Activated CD8-positive, alpha-beta memory T cell treated with anti-CD3 and anti-CD28 coated beads, Interleukin-2, amount 10 ng/mL, durations not matched to agents 7 days and 5 days (primary cell): ENCODE measurements at places on chromosomes 6 and 20.

DNA sequence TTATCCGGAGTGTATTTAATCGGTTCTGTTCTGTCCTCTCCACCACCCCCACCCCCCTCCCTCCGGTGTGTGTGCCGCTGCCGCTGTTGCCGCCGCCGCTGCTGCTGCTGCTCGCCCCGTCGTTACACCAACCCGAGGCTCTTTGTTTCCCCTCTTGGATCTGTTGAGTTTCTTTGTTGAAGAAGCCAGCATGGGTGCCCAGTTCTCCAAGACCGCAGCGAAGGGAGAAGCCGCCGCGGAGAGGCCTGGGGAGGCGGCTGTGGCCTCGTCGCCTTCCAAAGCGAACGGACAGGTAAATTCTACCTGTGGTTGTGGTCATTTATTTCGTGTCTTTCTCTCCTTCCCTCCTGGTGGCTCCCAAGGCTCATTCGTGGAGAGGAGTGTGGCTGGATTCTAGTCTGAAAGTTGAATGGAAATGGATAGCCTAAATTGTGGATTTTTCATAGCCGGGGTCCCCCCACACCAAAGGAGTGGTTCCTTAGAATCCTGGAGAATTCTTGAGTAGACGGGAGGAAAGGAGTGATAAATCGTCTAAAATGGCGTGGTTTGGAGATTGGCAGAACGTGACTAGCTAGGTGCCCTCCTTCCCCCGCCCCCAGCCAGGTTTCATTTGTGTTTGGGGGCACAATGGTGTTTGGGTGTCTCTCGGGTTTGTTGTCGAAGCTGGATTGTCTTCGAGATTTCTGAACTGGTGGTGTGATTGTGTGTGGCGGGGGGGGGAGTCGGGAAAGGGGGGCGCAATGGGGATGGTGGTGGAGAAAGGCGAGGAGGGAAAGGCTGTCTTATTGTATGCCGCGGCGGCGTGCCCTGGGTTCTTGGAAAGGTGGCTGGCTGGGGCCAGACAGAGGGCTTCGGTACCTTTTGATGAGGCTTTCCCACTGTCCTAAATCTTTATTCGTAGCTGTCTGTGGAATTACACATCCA is 673 bp downstream of the MARCKS start:
- peak overlapping the region; percentile 19 for H3K27ac ChIP-seq
- peaks cover 2% of the 10 kb centered on the region for H3K36me3 ChIP-seq
- no peak overlapping the region for H3K4me3 ChIP-seq
- DNase-seq = peak; percentile 41

DNA sequence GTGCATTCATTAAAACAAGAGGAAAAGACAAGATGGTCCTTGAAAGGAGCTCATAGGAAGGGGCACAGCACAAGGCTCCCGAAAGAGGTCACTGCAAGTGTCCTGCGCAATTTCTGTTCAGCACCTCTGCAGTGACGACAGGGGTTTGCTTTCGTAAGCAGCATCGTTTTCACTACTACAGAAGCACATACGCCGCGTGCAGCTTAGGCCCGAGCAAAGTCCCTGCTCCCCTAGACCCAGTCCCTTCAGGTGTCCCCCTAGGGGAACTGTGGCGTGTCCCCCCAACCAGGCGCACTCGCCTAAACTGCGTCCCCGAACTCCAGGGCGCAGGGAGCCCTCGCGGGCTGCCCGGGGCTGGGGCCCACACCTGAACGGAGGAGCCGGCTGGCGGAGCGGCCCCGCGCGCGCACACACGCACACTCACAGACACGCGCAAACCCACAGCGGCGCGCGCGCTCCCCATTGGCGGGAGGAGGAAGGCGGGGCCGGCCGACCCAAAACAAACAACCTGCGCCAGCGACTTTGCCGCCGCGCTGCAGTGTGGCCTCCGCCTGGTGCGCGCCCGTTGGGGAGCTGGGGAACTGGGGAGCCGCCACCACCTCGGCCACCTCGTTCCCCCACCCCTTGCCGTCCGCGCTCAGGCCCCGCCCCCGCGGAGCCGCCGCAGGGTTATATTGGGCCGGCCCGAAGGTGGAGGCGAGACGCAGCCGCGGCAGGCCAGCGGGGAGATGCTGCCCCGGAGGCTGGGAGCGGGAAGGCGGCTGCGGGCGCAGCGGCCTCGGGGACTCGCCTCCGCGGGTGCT is at the start of gene FOXQ1:
Gene FOXQ1, plus strand, starts transcription at position 699 of the 803 bp plus-strand sequence. CDS start 607 bp downstream, outside the sequence.
- no peak for DNase-seq
- H3K4me3 ChIP-seq = peak within 1 kb of the TSS; percentile 41
- H3K4me1 ChIP-seq = peaks cover 20% of the 10 kb centered on the region
- peak within 1 kb of the TSS; percentile 75 for H3K27ac ChIP-seq
- peaks cover 3% of the 10 kb centered on the region for H3K36me3 ChIP-seq

- no peaks in the 10 kb centered on the region for H3K27me3 ChIP-seq
- peaks cover 34% of the 10 kb centered on the region for H3K36me3 ChIP-seq
- H3K4me3 ChIP-seq = no peak overlapping the region
- H3K4me1 ChIP-seq = no peaks in the 10 kb centered on the region
- DNase-seq = no peak
- H3K27ac ChIP-seq = no peak overlapping the region
These were observed 113.3 kb downstream of the TASP1 start for GRCh38 chr20:13525225-13525940.

DNA sequence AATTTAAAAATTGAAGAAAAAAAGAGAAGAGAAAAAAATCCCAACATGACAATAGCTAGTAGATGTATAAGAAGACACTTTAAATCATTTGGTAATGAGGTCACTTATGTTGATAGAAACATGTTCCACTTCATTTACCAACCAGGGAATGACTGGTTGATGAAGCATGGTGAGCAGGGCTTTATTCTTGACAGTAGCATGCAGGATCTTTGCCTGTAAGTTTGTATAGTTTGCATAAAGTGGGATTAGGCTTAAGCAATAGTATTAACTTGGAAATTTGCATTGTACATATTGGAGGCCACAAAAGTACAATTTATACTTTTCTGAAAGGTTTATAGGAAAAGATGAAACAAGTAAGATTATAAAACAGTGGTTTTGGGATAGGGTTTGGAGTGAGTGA is 67.0 kb downstream of the NOX3 start:
- peaks cover 14% of the 10 kb centered on the region for H3K27me3 ChIP-seq
- no peak overlapping the region for H3K27ac ChIP-seq
- H3K4me1 ChIP-seq = peaks cover 3% of the 10 kb centered on the region
- DNase-seq = no peak
- no peak overlapping the region for H3K4me3 ChIP-seq
- no peaks in the 10 kb centered on the region for H3K36me3 ChIP-seq

GRCh38 chr20:1931830-1932229 is 36.6 kb downstream of the SIRPA start:
- H3K36me3 ChIP-seq = no peaks in the 10 kb centered on the region
- H3K4me1 ChIP-seq = no peaks in the 10 kb centered on the region
- no peak for DNase-seq

DNA sequence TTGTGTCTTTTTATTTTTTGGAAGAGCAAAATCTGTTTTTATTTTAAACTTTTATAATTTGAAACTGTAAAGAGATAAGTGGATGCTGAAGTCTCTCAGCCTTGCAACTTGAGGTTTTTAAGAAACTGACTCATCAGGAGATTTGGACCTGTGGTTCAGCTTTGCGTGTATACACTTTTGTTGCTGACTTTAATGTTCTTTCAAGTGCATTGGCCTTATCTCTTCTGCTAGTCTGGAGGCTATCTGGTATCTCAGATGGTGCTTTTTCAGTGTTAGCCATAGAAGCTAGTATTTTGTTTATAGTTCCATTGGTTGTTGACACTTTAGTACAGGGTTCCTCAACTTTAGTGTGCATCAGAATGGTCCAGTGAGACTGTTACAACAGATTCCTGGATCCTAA is 504.0 kb upstream of the SPTLC3 start:
- no peaks in the 10 kb centered on the region for H3K4me1 ChIP-seq
- no peaks in the 10 kb centered on the region for H3K36me3 ChIP-seq
- DNase-seq = no peak
- H3K27me3 ChIP-seq = no peaks in the 10 kb centered on the region
- H3K27ac ChIP-seq = no peak overlapping the region

DNA sequence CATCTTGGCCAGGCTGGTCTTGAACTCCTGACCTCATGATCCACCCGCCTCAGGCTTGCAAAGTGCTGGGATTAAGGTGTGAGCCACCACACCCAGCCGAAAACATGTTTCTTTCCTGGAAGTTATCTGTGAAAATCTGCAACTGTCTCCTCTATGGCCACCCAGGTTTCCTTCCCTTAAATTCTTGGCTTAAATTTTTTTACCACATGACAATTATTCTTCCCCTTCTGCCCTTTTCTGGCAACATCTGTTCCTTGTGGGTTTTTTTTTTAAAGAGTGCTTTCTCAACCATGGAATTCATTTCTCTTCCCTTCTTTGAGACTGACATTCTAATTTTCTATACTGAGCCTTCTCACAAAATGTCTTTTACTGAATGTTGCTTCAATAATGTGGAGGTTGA is 59.6 kb downstream of the DOK5 start:
- no peak for DNase-seq
- H3K4me3 ChIP-seq = no peak overlapping the region
- H3K27ac ChIP-seq = no peak overlapping the region
- H3K27me3 ChIP-seq = peaks cover 2% of the 10 kb centered on the region
- no peaks in the 10 kb centered on the region for H3K4me1 ChIP-seq
- peaks cover 2% of the 10 kb centered on the region for H3K36me3 ChIP-seq

DNA sequence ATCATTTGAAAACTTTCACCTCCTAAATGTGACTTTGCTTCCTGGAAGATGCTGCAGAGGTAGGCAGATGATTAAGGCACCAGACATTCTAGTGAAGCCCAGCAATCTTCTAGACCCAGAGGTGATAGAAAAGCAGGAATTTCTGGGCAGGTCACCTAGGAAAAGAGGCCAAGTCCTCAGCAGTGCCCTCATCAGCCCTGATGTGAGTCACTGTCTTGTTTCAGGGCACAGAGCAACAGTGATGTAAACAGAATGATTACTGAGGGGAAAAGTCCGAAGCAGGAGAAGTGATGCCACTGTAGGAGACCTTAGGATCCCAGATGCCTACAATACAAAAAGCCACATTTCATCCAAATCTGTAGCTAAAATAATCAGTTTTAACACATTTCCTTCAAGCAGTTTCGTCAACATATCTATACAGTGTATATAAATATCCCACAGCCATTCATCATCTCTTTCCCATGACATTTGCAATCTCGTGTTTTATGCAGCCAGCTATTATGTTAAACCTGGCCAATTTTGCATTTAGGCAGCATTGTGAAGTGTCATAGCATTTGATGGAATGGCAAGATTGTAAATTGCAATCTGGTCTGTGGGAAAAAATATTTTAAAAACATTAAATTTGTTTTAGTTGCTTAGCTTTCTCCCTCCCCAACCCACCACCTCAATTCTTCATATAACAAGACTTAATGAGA is 401.2 kb upstream of the RNF217 start:
- H3K27me3 ChIP-seq = no peaks in the 10 kb centered on the region
- H3K27ac ChIP-seq = no peak overlapping the region
- no peaks in the 10 kb centered on the region for H3K4me1 ChIP-seq
- no peak overlapping the region for H3K4me3 ChIP-seq
